ENCODE measurements at places on chromosomes 4 and X.

DNA sequence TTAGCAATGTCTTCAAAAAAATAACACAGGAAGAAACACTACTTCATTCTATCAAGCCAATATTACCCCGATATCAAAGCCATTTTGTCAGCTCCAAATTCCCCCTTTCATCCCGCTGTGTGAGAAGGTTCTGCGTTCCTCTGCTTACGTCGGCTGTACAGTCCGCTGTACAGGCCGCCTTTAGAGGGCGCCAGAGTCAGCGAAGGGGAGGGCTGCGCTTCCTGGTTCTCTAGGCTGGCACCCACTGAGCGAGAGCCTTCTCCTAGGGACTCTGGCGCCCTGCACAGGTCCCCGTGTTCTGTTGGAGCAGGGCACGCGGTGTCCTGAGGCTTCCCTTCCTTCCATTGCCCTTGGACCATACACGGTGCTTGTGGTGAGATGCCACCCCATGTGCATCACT is 25.3 kb upstream of the CT45A1 start:
- no peak for DNase-seq

DNA sequence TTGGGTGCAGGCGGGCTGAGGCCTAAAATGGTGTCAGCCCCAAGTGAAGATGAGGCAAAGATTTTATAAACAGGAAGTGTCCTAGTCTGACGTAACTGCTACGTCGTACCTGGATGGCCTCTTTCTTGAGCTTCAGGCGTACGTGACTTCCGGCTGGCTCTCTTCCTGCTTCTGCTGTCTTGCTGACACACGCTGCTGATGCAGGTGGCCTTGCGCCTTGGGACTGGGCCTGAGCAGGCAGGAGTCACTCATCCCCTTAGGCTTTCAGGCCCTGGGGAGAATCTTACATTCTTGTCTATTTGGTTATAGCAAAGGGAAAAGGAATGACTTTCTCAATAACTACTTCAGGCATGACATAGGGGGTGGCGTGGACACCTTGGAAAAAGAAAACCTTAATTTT is 20.1 kb upstream of the ABRAXAS1 start:
- DNase-seq, result no peak

DNA sequence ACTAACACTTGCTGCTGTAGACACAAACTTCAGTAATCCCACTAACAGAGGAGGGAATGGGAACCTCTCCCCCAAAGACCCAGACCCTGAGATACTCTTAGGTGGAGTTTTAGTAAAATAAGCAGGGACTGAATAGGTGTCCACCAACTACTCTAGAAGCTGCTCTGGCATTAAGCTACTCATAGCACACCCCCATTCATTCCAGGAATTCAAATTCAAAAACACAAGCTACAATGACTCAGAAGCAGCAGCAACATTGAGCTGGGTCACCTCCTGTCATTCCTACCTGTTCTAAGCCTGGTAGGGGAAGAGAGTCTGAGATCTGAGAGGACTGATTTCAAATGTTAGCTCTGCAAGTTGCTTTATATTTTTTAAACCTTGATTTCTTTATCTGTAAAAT is 135.4 kb upstream of the FRMPD4 start:
- DNase-seq, result no peak

DNA sequence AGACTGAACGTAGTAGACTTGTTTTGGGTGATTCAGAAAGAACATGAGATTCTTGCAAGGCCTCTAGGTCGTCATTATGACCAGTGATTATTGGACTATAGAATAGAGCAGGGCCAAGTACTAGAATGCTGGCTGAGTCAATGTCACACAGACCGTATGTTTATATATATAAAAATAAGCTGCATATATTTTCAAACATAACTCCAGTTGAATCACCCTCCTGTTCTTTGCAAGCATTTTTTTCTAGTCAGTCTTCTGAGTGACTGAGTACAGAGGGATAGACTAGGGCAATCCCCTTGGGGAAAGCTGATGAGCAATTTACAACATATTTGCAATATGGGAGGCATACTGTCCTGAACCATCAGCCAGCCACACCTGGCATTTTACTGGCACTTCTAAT is 48.4 kb upstream of the PRPS1 start:
- no peak for DNase-seq

DNA sequence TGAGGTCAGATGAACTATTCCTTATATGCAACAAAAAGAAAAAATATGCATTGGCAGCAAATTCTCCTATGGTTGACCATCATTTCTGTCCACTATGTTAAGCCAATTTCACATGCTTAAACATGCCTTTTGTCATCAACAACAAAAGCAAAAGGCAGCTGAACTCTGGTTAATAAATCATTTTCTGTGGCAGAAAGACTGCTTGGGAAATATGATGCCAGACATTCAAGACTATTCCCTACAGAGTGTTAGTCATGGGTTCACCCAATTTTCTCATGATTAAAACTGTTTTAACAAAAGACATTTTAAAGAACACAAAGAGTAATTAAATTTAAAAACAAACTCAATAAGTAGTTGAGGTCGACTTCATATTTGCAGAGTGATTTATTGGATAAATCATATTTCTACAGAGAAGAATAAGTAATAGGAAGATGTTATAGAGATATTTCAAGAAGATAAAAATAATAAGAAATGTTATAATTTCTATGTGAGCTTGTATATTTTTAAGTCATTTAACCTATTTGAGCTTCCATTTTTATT is 890.6 kb downstream of the STPG2 start:
- DNase-seq, result no peak

- no peak for DNase-seq
Measured at GRCh38 chr4:20395160-20395773, 143.6 kb downstream of the SLIT2 start.

DNA sequence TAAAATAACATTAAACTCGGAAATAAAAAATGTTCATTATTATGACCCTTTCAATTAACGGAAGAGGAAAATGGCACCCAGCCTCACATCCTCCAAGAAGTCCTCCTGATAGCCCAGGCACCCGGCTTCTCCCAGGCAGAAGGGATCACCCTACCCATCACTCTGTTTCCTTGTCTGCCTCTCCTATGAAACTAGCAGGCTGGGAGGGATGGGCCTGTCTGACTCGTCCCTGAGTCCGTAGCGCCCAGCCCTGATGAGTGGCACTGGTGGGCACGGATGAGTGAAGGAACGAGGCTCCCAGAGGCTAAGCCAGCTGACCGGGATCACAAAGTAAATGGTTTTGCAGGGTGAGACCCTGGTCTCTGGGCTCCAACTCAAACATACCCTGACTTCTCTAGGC is 28.6 kb upstream of the KIAA0232 start:
- no peak for DNase-seq

DNA sequence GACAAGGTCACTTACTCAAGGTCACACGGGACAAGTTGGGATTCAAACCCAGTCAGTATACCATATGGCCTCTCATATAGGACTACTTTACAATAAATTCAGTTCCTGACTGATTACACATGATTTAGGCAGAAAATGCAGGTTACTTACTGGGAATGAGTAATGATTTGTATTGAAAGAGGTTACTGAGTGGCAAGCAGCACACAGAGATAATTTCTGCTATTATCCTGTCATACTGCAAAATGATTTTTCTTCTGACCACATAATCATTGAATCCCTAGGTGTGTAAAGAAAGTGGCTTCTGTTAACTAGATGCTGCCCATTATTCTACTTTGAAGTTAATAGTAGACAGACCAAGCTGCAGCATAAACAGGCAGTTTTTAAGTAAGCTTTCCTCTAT is 8.2 kb downstream of the FREM3 start:
- DNase-seq, result no peak

DNA sequence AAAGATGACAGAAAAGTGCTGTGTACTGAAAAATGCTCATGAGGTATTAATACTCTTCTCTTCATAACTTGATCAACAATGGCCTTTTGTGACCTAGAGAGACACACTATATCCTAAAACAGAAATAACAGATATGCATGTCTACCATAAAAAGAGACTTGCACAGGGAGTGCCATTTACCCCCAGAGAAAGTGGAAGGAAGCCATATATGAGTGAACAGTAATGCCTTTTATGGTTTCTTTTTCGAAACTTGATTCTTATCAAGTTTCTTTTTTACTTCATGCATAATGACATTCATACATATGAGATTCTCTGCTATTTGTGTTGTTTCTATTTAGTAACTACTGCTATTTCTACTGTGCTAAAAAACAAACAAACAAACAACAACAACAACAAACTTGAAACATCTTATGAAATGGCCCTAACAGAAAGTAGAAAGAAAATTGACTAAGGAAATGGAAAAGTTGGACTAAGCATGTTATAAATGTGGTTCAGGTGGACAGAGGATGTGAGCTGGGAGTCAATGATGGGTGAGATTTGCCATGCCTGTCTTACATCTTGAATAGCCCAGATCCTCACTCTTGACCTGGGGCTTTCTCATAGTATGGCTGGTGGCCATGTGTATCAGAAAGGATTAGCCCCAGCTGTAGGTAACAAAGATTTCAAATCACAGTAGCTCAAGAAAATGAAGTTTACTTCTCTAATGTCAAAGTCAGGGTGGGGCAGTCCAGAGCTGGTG is 43.8 kb downstream of the GEMIN8 start:
- DNase-seq, result no peak

GRCh38 chrX:69503782-69504625 is at the start of gene NALF2:
Gene NALF2 (plus strand): TSS chrX:69504326. CDS start chrX:69505283, 957 bp downstream.
- no peak for DNase-seq

DNA sequence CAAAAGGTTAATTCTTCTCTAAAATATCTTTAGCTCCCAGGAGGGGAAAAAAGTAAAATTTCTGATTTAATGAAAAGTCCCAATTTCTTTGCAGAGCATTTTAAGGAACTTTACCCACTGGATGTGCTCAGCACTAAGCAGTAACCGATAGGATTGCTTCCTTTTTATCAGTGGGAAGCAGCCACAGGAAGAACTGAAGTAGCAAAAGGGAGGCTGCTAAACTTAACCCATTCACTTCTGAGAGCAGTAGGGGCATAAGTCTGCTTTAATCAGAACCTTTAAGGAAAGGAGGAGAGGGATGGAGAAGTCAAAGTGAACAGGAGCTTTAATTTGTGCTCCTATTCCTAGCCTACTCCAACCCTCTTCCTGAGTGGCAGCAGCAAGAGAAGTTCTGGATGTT is at the start of gene F8:
F8 (minus strand) TSS at position 139 of the 400 bp plus-strand sequence. CDS start 171 bp downstream, outside the sequence.
- DNase-seq, result no peak

GRCh38 chr4:165635381-165635780 is 237.7 kb upstream of the TLL1 start:
- DNase-seq, result no peak

GRCh38 chrX:44265559-44265958 is 77.9 kb downstream of the EFHC2 start:
- DNase-seq, result no peak

DNA sequence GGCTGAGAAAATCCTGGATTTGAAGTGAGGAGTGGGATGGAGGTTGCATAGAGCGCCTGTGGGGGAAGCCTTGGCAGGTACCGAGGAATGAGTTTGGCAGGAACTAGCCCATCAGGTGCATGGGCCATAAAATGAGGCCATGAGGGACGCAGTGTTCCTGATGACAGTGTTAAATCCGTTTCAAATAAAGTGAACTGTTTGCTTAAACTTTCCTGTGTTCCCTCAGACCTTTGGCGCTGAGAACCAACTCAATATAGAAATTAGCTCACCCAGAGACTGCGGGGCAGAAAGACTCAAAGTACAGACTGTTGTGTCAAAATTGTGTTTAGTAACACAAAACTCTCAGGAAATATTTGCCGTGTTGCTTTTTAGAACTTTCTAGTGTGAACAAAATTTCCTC is 250.0 kb upstream of the NR3C2 start:
- no peak for DNase-seq

- DNase-seq, result no peak
Measured at GRCh38 chr4:116092961-116093360, 979.5 kb upstream of the NDST4 start.

- no peak for DNase-seq
Measured at GRCh38 chrX:31136144-31136611, 64.3 kb upstream of the FTHL17 start.

GRCh38 chrX:39716401-39716800 is 381.4 kb downstream of the BCOR start:
- no peak for DNase-seq
